ENCODE measurements at places on chromosomes 3 and 15.

DNA sequence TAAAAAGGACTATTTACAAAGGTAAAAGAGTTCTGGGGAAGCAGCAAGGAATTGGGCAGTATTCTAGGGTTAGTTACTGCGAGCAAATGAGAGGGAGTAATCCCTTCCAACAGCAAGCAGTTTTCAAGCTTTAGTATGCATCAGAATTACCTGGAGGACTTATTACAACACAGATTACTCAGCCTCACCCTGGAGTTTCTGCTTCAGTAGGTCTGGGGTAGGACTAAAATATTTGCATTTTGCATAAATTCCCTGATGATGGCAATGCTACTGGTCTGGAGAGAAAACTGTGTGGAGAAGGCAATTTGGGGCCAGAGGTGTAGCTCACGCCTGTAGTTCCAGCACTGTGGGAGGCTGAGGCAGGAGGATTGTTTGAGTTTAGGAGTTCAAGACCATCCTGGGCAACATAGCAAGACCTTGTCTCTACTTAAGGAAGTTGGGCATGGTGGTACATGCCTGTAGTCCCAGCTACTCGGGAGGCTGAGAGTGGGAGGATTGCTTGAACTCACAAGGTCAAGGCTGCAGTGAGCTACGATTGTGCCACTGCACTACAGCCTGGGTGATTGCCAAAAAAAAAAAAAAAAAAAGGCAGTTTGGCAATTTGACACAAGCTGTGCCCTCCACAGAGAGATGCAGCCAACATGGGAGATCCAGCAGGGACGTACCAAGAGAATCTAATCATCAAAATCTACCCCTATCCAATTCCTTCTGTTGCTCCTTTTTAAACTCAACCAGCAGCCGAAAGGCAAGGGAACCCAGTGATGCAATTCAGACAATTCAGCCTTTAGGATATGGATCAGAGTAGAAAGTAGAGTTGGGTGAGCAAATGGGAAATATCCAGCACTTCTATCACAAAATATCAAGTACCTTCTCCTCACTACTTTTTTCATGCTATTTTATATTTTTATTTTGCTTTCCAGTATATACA is 27.1 kb upstream of the AP4E1 start:
- peak; percentile 25 for DNase-seq

- DNase-seq, result peak; percentile 66
Measured at GRCh38 chr3:170137986-170138385, 43.5 kb downstream of the PHC3 start.

- no peak for DNase-seq
Measured at GRCh38 chr3:188749010-188749617, 422.7 kb upstream of the TPRG1 start.

- no peak for DNase-seq
Measured at GRCh38 chr15:33735143-33735542, 233.2 kb upstream of the CHRM5 start.

DNA sequence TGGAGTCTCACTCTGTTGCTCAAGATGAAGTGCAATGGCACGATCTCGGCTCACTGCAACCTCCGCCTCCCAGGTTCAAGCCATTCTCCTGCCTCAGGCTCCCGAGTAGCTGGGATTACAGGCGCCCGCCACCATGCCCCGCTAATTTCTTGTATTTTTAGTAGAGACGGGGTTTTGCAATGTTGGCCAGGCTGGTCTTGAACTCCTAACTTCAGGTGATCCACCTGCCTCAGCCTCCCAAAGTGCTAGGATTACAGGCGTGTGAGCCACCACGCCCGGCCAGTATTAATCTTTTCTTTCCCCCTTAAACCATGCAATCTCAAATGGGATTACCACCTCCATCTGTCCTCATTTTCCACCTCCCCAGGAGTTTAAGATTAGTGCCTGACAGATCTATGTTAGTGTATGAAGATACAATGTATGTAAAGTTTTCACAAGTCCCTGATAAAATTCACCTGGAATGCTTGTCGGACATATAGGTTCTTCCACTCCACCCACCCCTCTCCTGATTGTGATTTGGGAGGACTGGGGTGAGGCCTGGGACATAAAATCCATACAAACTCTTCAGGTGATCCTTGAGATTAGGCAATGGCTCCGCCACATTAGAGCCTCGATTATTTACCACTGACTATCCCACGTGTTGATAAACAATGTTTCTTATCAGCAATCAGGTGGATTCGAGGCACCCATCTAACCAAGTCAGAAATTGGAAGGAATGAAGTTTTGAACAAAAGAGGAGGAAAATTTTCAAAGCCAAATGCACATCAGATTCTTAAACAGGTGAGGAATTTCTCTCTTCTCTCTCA is 1.2 kb downstream of the PARL start:
- no peak for DNase-seq

DNA sequence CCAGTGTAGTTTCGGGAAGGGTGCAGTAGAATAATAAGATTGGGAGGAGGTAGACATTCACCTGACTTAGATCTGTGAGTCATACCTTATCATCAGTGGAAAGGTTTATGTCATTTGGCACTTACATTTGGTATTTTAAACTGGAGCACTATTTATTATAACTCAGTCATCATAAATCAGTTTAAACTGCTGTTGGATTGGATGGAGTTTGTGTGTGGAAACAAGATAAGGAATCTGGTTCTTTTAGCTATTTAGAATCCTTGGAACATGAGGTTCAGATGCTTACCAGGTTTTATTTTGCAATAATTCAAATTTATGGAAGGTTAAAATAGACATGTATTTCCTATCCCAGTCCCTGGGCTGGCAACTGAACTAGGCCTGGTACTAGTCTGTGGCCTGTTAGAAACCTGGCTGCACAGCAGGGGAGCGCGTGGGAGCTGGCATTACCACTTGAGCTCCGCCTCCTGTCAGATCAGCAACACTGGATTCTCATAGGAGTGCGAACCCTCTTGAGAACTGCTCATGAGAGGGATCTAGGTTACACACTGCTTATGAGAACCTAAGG is 34.5 kb downstream of the ZFAND6 start:
- no peak for DNase-seq

DNA sequence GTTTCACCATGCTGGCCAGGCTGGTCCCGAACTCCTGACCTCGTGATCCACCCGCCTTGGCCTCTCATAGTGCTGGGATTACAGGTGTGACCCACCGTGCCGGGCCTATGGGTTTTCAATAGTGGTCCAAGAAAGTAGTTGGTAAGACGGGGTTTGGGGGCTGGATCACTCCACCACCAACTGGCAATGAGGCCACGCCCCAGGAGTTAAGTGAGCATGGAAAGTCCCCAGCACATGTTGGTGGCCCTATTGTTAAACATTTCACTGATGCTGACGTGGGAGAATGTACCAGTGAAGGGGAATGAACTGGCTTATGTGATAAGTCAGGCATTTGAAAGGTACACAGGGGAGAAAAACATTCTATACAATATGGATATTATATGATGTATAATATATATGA is 80.4 kb downstream of the CHRD start:
- no peak for DNase-seq

GRCh38 chr3:187783098-187783497 is 37.8 kb upstream of the BCL6 start:
- DNase-seq, result peak; percentile 96

GRCh38 chr3:127835993-127836882 is 13.9 kb upstream of the MGLL start:
- DNase-seq, result no peak

DNA sequence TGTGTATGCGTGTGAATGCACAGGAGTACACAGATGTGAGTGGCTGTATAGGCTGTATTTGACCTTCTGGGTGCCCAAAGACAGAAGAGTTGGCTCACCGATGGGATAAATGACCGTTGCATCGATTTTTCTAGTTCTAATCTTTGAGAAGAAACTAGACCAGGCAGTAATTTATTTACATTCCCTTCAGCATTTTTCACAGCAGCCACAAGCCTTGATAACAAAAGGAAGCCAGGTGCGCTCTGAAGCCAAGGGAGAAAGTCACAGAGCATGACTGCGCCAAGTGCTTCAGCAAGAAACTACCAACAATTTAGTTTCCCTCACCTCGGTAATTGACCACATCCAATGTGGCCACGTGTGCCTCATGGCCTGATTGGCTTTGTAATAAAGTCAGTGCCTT is 5.9 kb upstream of the FAM3D start:
- DNase-seq, result no peak

DNA sequence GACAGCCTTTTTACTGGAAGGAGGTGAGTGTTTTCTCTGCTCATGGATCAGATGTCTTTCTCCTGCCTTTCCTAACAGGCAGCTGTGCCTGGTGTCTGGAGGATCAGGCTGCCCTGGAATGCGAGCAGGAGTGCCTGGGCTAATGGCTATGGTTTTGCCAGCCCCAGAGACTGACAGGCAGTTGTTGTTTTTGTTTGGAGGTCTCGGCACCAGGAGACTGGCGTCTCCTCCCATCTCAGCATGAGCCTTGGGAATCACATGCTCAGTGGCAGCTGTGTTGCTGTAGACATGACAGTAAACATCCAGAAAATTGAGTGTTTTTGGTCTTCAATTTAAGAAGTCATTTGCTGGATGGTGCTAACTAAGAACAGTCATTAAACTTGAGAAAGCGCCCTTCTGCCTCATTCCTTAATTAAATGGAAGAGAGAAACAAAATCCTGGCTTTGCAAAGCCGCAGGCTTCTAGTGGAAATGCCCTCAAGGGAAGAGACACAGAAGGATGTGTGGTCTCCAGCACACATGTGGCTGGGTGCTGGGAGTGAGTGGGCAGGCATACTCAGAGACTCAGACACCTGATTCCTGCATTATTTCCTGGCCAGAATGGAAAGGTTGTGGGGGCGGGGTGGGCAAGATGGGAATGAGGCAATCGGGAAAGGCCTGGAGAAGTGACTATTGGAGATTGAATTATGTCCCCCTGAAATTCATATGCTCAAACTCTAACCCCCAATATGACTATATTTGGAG is 97.0 kb upstream of the NMNAT3 start:
- peak; percentile 45 for DNase-seq

DNA sequence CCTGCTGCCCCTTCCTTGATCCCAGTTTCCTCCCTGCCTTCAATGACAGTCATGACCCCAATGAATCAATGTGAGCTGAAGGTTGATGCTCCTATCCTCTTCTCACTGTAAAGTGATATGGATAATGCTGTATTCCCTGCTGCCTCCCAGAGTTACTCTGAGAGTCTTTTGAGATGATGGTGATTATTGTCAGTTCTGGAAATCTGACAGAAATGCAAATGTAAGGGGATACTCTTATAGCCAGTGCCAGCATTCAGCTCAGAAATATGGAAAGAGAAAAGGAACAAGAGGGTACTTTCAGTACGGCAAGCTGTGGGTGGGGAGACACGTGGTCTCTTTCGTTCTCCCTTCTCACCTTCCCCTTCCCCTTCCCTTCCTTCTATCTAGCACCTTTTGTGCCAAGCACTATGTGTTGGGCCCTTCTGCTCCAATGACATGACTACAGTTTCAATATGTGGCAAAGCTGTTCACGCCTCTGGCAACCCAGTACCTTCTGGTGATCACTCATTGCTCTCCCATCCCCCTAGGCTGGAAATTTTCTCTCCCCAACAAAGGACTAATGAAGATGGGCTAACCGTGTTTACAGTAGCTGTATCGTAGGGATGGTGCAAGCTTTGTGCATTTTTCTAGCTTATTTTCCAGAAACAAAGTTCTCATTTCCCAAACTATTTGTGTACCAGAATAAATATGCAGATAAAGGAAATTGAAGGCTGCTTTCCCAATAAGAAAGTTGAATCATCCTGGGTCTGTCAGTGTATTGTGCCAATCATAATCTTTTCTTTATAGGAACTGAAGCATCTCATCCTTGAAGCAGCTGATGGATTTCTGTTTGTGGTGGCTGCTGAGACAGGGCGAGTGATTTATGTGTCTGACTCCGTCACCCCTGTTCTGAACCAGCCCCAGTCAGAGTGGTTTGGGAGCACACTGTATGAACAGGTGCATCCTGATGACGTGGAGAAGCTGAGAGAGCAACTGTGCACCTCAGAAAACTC is 70.3 kb downstream of the ARNT2 start:
- DNase-seq, result peak; percentile 38

DNA sequence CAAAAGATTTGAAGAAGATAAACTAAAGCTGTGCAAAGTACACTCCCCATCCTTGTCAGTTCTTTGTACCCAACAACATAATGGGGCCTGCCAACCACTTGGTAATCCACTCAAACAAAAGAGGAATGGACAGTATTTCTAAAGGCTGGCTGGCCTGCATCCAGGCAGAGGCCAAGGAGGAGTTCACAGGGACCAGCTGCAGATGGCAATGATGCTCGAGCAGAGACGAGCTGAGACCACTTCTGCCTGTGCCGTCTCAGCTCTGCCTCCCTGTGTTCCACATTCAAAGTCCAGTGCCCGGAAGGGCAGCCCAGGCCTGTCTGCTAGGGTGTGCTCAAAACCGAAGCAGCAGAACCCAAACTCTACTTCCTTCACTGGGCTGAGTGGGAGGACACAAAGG is 14.3 kb downstream of the CXCR6 start:
- no peak for DNase-seq

- DNase-seq, result no peak
Measured at GRCh38 chr15:50167110-50167509, 14.9 kb upstream of the SLC27A2 start.

DNA sequence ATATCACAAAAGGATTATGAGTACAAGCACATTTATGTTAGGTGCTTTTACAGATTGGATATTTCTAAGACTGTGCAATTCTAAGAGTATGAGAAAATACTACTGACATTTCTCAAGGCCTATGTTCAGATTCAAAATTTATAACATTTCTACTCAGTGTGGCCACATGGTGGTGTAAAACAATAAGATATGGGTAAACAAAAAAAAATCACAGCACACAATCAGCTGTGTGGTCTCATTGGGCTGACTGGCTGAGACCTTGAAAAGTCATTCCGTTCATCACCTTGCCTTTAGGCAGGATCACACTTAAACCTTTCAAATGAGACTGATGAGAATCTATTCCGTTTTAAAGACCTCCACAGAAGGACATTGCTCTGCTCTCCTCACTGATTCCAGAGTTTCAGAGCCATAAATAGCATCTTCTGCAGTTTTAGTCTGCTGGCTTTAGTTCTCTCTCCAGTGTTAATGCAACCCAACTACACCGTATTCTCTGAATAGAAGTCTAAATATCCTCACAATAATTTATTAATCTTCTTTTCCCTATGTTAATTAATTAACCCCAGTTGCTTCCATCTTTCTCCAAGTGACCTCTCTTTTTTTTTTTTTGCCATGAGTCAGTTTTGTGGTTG is 158.2 kb downstream of the SPATA16 start:
- no peak for DNase-seq

GRCh38 chr3:52153389-52154096 is 680 bp downstream of the POC1A start:
- DNase-seq, result peak; percentile 30
